ENCODE measurements at places on chromosomes 1 and 21. TPM values are rescaled to one million over a fixed set of nuclear protein-coding genes. Genes with fewer than 3 reads are reported as not detected.

- H3K4me1 ChIP-seq = no peaks in the 10 kb centered on the region
- peaks cover 2% of the 10 kb centered on the region for H3K27me3 ChIP-seq
- H3K36me3 ChIP-seq = no peaks in the 10 kb centered on the region
- no peak overlapping the region for H3K4me3 ChIP-seq
Measured at GRCh38 chr1:94094469-94095111, 26.4 kb downstream of the ABCA4 start.

DNA sequence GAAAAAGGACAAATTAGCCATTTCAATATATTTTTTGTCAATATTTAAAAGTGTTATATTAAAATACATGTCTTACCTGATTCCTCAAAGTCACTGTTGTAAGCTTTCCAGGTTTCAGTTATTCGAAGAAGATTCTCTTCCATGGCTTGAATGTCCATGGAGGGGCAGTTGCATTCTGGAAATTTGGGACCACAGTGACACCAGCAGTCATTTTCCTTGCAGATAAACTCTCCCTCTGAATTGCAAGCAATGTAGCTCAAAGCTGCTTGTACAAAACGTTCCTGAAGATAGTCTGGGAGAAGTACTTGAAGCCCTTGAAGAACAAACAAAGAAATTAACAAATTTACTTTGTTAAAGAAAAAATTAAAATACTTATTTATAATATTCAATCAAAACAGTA, 251.7 kb downstream of the BRINP3 start:
- H3K36me3 ChIP-seq = no peaks in the 10 kb centered on the region
- H3K27ac ChIP-seq = no peak overlapping the region
- DNase-seq = no peak
- H3K4me1 ChIP-seq = no peaks in the 10 kb centered on the region
- H3K4me3 ChIP-seq = no peak overlapping the region

GRCh38 chr1:15310544-15310943, 63.5 kb downstream of the FHAD1 start:
- H3K27me3 ChIP-seq = no peaks in the 10 kb centered on the region
- no peaks in the 10 kb centered on the region for H3K4me1 ChIP-seq
- H3K4me3 ChIP-seq = no peak overlapping the region
- DNase-seq = no peak
- H3K27ac ChIP-seq = no peak overlapping the region

DNA sequence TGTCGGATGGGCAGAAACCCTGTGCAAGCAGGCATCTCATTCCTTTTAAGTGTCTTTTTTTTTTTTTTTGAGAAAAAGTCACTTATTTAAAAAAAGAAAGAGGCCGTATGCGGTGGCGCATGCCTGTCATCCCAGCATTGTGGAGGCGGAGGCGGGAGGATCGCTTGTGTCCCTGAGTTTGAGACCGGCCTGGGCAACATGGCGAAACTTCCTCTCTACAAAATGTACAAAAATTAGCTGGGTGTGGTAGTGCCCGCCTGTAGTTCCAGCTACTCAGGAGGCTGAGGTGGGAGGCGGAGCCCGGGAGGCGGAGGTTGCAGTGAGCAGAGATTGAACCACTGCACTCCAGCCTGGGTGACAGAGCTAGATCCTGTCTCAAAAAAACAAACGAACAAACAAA, 1.7 kb downstream of the GPR137B start:
- H3K4me1 ChIP-seq = peaks cover 28% of the 10 kb centered on the region
- peaks cover 10% of the 10 kb centered on the region for H3K27me3 ChIP-seq

GRCh38 chr1:200877839-200878551, 5.2 kb downstream of the GPR25 start:
- H3K4me3 ChIP-seq = peak overlapping the region; percentile 44
- peaks cover 7% of the 10 kb centered on the region for H3K27me3 ChIP-seq
- peak overlapping the region; percentile 54 for H3K27ac ChIP-seq
- H3K36me3 ChIP-seq = no peaks in the 10 kb centered on the region
- DNase-seq = peak; percentile 37

TMED5 gene
- total RNA-seq = 52.4 TPM

TNFSF4 gene
- total RNA-seq = 2.9 TPM
